ENCODE measurements at places on chromosomes 2 and 18.

GRCh38 chr2:96389736-96390135 is 54.2 kb downstream of the NCAPH start:
- DNase-seq, result no peak

DNA sequence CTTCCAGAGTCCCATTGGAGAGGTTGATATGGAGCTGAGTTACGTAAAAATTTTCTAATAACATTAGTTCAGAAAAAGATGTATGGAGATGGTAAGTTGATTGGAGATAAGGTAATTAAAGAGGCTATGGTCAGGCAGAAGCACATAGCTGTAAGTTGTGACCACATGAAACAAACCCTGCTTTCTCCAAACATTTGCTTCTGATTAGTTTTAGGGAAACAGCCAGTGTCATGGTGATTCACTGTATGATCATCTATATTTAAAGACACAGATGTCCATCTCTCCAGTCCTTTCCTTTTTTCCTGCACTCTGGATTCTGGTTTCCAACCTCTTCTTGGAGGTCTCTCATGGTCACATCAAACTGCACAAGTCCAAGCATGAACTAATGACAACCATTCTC is 1550.8 kb upstream of the PIK3C3 start:
- DNase-seq, result no peak

GRCh38 chr2:182179176-182179575 is 193.5 kb downstream of the PPP1R1C start:
- DNase-seq, result no peak

DNA sequence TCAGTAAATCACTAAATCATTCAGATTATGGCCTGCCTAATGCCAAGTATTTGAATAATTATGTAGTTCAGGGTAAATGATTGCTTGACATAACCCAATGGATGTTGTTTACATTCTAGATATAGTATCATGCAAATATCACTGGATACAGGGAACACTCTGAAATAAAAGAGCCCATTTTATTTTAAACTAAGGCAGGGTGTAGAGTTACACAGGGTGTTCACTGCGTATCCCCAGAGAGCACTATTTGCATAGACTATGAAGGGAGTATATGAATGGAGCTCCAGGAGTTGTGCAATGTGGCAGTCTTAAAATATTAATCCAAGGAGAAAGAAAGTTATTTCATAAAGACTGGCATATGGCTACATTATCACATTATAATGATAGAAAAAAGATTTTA is 701.1 kb upstream of the KLHL29 start:
- DNase-seq, result no peak

- DNase-seq, result no peak
These were observed 43.8 kb upstream of the CYP26B1 start for GRCh38 chr2:72191441-72191840.

- no peak for DNase-seq
These were observed 1.1 kb downstream of the SERPINB2 start for GRCh38 chr18:63888470-63889190.

DNA sequence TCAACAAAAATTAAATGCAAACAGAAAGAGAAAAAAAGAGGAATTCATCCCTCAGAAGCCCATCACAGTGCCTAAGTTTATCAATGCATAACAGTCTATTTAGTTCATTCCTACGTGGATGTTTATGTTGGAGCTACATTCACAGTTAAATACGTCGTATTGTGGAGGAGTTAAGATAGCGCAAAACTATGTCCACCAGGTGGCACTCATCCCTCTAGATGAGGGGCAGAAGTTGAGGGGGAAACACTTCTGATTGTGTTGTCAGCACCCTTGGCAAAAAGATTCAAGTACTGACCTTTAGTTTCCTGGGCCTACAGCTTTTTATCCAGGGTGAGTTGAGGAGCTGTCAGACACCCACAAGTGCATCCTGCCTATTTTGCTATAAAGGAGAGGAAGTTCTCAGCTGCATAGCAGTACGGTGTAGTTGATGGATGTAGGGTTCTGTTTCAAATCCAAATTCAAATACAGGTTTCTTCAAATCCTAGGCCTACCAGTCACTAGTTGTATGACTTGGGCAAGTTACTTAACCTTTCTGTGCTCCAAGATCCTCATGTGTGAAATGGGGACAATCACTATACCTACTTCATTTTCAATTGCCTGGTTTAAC is 26.8 kb upstream of the MYO1B start:
- DNase-seq, result peak; percentile 74

GRCh38 chr18:22924589-22924988 is 8.5 kb upstream of the RBBP8 start:
- no peak for DNase-seq

GRCh38 chr2:74149247-74149525 is 1.5 kb upstream of the BOLA3 start:
- DNase-seq, result no peak

DNA sequence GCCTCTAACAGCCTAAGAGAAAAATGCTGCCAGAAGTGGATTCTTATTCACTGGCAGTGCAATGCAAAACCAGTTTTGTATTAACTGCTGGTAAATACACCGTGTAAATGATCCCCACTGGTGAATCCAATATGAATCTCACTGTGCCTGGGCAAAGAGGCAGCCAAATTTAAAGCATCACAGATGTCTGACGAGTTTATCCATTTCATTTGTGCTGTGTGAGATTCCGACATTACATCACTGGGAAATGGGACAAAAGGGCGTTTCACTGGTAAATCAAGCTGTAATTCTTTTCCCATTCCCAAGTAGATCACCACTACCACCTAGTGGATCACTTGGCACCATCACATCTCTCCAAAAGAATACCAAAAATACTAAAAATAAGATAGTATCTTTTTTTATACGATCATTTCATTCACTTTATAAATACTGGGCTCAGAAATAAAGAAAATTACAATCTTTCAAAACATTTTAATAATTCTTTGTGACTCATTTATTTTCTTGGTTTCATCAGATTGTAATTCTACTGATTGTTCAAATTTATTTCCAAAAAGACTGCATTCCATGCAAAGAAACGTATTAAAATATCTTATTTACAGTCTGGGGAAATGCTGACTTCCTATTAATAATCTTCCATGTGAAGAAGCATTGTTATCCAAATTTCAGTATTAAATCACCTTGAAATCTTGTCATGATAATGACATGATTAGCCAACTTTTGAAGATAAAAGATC is 125.6 kb downstream of the GRB14 start:
- no peak for DNase-seq

- no peak for DNase-seq
These were observed 483.0 kb upstream of the FSIP2 start for GRCh38 chr2:185255566-185255965.

- peak; percentile 53 for DNase-seq
These were observed 405.9 kb downstream of the XIRP2 start for GRCh38 chr2:167293943-167294775.
